ENCODE measurements at places on chromosomes 3 and 15.

DNA sequence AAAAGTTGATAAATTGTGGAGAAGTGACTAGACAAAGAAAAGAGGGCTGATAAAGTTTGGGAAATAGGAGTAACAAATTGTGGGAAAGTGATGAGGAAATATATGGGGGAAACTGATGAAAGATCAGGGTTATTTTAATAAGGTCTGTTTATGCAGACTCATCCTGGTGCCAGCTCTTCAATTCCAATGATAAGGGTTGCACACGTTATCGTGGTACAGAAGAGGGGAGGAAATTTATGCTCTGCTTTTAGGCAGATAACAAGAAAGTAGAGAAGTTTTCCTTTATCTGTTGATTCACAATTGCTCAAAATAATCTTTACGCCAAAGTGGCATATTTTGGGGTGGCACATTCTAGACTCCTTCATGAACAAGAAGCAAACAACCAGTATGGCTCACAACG lies 32.1 kb upstream of the LIPC start:
- DNase-seq = no peak

DNA sequence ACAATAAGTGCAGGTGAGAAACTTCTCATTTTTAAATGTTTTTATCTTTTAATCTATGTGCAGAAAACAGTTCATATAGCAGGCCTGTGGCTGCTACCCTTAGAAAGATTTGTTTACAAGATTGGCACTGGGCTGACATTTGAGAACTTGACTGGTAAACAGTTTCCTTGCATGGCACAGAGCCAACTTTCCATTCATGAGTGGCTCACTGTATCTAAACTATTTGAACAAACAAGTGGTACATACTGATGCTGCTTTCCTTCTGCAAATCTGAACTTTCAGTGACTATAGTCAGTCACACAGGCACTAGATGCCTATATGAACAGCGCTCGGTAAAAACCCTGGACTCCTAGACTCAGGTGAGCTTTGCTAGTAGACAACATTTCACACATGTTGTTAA lies 6.3 kb upstream of the GTPBP8 start:
- no peak for DNase-seq

DNA sequence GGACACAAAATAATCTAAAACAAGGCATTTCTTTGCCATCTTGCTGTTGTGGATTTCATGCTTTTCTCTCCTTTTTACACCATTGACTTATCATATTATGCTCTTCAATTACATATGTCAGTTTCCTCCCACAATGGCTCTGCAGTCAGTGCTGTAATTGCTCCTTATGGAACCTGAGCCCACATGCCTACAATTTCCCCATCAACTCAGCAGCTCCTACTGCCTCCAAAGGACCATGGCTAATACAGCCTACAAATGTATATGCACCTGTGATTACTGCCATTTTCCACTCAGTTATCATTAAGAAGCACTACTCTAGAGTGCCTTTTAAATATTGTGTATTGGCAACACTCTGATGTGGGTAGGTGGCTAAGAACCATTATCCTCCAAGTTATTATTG lies 30.8 kb downstream of the RTP4 start:
- no peak for DNase-seq

DNA sequence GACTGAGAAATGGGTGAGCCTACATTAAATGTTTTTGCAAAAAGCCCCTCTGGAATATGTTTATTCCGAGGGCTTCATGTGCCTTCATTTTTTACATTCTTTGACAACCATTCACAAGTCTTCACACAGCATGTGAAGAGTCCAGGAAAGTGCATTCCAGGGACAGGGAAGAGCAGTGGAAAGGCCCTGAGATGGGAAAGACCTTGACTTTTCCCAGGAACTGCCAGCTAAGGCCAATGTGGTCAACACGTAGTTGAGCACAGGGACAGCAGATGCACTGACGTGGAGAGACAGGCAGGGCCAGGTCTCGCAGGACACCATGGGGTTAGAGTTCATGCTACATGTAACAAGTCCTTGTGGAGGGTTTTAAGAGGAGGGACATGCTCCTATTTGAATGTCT lies 21.7 kb downstream of the SSR3 start:
- no peak for DNase-seq

DNA sequence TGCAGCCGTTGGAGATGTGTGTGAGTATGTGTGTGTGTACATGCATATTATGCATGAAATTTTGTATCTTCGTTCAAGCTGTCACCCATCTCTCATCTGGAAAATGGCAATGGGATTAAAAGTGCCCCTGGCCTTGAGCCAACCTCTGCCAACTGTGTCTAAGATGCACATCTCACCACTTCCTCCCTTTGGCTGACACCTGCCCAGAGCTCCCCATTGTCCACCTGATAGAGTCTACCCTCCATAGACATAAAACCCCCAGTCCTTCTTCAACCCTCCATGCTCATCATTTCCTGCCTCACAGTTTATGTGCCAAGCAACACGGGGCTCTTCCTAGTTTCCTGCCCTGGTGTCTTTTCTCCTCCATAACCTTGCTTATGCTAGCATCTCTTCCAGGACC lies 187.5 kb upstream of the HES1 start:
- DNase-seq = no peak

DNA sequence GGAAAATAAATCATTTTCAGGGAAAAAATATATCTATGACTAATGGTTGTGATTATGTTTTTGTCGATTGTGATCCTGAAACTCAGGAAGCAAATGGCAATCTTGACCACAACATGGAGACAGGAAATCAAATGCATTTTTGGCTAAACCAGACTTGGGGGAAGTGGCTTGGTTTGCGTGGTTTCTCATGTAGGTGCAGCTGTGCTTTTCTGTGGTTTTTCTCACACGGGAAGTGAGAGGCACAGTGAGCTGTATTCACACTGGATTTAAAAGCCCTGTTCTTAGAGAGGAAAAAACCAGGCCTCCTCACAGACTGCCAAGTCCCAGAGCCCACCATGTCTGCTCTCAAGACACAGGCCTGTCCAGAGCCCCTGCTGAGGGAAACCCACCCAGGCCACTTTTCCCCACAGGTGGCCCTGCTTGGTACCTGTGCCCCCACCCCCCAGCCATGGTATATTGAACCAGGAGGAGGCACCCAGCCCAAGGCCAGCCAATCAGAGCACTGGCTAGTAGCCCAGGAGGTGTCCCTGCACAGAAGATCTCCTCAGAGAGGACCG lies 46.1 kb downstream of the BTD start:
- no peak for DNase-seq

GRCh38 chr3:122948408-122948807 lies 79.2 kb downstream of the SEMA5B start:
- no peak for DNase-seq

DNA sequence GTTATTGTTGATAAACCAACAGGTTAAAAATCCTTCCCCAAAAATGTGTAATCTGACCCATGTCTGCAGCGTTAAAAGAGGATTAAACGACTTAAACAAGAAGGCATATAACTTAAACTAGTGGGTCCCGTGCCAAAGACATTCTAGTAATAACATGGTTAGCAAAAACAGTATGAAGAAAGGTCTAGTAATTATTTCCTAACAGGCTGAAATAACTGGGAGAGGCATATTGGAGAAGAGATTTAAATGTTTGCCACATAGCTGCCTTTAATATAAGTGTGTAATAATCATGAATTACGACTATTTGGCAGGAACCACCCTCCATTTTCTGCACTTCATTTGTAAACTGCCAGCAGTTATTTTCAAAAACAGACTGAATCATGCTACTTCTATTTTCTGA lies 67.7 kb upstream of the CSPG5 start:
- no peak for DNase-seq

DNA sequence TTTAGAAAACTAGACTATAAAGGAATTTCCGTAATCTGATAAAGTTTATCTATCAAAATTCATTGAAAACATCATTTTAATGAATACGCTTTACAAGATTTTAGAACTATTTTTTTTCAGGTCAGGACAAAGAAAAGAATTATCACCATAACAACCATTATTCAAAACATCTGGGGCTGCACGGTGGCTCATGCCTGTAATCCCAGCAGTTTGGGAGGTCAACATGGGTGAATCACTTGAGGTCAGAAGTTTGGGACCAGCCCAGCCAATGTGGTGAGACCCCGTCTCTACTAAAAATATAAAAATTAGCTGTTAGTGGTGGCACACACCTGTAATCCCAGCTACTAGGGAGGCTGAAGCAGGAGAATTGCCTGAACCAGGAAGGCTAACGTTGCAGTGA lies 260.4 kb downstream of the WNT5A start:
- DNase-seq = no peak

- no peak for DNase-seq
Measured at GRCh38 chr3:42129014-42129953, 38.1 kb downstream of the TRAK1 start.

- no peak for DNase-seq
Measured at GRCh38 chr3:169327546-169328356, 335.8 kb downstream of the MECOM start.

DNA sequence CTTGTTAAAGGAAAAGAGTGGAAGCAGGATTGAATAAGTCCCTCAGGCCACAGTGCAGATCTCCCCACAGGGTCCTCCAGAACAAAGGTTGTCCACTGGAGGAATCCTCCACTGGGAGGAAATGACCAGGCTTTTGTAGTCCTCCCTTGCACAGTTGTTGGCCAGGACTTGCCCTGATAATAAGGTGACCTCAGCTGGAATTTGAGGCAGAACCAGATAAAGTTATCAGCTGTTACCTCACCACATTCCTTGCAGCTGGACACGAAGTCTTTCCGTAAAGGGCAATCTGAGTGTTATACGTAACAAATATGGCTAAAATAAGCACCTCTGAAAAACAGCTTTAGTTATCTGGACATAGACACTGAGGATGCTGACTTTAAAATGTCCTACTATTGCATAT lies 83.5 kb upstream of the NAALADL2 start:
- DNase-seq = no peak

DNA sequence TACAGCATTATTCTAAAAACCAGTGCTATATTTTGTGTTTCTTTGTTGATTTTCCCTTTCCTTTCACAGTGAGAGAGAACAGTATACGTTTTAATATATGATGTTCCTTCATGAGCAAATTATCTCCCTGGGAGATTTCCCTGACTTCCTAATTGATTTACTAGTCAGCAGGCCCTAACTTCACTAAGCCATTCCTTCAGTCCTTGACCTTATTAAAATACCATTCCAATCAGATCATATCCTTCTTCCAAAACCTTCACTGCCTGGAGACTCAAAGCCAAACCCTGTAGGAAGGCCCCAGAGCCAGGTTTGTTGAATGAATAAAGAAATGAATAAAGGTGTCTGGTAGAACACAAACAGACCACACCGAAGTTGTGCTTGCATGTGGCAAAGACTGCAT lies 43.8 kb upstream of the ARHGEF3 start:
- DNase-seq = no peak

DNA sequence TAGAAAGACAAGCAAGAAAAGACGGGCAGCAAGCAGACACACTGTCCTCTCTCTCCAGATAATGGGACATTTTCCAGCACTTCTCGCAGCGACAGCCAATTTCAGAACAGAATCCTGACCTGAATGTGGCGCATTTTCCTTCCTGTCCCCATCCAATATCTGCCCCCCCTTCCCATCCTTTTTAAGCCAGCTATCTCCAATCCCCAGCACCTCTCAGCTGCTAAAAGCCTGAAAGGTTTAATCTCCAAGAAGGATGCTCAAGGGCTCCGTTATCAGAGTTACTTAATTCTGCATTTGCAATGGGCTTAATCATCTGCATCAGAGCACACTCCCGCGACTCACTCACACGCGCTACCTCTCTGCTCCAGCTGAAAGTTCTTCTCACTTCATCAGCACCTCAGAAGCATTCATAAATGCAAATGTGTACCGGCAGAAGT lies 50.5 kb downstream of the SRGAP3 start:
- no peak for DNase-seq

DNA sequence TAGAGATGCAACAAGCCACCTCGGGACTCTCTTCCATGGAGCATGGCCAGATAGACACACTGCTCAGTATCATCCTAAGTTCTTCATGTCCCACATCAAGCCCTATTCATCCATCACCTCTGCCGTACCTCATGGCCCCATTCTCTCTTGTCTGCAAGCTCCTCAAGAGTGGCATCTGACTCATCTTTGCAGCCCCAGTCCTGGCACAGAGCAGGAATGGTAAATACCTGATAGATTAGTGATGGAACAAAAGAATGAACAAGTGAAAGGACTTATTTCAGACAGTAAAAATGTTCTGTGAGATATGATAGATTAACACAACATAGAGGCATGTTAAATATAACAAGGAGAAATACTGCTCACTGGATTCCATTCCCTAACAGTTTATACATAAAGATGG lies 176.4 kb downstream of the ISL2 start:
- DNase-seq = no peak

- DNase-seq = no peak
Measured at GRCh38 chr3:178159691-178160220, 376.5 kb upstream of the KCNMB2 start.

- peak; percentile 37 for DNase-seq
Measured at GRCh38 chr15:96331945-96332636, 1.6 kb downstream of the NR2F2 start.

DNA sequence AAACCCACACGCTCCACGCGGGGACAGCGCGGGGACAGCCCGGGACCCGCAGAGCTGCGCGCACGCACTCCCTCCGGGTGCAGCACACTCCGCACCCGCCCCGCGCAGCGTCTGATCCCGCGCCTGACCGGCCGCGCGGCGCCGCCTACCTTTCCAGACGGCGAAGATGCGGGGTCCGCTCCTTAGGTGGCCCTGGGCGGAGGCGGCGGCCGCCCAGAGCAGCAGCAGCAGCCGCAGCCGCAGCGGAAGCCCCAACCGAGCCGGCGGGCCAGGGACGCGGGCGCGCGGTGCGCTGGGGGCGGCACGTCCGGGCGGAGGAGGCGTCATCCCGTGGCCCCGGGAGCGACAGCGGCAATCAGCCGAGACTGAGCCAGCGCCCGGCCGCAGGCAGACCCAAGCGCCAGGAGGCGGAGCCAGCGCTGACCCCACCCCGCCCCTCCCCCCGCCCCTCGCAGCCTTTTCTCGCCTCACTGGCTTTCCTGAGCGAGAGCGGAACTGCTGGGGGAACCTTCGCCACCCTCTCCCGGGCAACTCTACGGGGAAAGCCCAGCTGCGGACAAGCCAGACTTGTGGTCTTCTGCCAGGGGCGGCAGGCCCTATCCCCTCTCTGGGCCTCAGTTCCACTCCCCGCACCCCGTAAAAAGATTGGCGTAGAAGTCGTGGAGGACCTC lies at the start of gene SEMA7A:
TSS of gene SEMA7A (minus strand) at position 367 of the 671 bp plus-strand sequence. CDS start at position 327, 40 bp downstream.
- peak; percentile 99 for DNase-seq

DNA sequence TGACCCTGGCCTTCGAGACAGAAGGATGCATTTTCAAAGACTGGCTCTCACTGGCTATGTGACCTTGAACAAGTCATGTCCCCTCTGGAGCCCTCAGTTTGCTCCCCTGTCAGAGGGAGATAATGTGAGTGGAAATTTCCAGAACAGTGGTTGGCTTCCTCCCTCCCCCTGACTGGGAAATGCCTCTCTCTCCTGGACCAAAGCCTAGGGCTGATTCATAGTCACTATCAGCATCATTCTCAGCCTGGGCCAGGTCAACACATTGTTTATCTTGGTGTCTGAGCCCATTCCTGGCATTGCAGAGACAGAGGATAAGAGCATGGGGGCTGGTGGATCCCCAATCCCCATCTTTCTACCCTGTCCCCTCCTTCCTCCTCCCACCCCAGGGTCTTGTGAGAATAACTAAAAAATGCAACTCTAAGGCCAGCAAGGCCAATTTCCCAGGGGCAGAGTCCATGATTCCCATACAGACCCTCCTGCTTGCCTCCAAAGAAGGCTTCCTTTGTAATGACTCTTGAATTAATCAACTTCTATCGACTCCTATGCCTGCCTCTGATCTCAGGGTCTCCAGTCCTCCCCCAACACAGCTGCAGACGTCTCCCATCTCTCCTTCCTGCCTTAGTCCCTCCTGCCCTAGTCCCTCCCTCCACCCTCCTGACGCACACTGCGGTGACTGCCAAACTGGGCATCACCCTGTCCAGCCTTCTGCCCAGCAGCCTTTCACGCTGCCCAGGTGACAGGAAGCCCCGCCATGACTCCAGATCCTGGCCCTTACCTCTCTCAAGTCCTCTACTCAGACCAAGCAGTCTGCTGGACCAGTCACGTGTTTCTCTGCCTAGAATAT lies 35.4 kb upstream of the CORO2B start:
- DNase-seq = no peak

Measured in liver (tissue), 10 donors.